Activated T-cell treated with anti-CD3 and anti-CD28 coated beads, Interleukin-2, amount 50 U/mL, for 4 hours (primary cell): ENCODE measurements at places on chromosomes 5 and 9. TPM values are rescaled to one million over a fixed set of nuclear protein-coding genes. Genes with fewer than 3 reads are reported as not detected.
A peak's percentile ranks its signal among the peaks of the same experiment; 100 is the strongest.

- DNase-seq: no peak
Observed at GRCh38 chr5:138226910-138227309, 13.8 kb upstream of the CDC23 start.

DNA sequence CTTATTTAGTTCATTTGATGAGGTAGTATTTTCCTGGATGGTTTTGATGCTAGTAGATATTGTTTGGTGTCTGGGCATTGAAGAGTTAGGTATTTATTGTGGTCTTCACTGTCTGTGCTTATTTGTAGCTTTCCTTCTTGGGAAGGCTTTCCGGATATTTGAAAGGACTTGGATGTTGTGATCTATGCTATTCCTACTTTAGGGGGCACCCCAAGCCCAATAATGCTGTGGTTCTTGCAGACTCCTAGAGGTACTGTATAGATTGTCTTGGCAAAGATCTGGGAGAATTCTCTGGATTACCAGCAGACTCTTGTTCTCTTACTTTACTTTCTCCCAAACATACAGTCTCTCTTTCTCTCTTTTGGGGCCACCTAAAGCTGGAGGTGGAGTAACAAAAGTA, 315.7 kb downstream of the MAT2B start:
- DNase-seq: no peak

DNA sequence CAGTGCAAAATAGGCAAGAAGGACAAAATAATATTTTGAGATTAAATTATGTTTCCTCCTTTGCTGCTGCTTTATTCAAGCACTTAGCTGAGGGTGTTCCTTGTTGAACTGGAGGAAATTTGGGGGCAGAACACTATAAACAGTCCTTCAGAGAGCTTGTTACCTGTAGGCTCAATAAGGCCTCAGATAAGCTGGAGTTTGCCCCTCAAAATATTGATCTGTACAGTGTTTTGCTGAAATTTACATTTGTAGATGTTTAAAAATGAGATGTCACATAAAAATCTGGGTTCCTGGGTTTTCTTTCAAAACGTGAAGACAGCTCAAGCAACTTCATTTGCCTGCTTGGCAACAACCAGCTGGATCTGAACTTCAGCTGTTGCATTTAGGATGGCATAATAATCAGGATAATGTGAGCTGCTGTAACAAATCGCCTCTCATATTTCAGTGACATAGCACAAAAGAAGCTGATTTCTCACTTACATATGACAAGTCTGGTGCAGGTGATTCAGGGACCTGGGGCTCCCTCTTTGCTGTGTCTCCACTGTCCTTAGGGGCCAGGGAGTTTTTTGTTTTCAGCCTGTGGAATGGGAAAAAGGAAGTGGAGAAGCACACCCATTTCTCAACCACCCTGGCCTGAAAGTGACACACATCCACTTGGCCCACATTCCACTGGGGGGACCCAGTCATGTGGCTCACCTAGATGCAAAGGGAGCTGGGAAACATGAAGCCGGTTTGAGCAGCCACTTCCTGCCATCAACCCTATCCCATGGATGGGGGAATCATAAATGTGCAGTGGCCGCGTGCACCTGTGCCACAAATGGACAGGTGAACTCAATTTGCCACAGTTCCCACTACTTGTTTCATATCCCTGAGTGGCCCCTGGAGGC, 2.4 kb upstream of the PSAT1 start:
- DNase-seq: no peak

DNA sequence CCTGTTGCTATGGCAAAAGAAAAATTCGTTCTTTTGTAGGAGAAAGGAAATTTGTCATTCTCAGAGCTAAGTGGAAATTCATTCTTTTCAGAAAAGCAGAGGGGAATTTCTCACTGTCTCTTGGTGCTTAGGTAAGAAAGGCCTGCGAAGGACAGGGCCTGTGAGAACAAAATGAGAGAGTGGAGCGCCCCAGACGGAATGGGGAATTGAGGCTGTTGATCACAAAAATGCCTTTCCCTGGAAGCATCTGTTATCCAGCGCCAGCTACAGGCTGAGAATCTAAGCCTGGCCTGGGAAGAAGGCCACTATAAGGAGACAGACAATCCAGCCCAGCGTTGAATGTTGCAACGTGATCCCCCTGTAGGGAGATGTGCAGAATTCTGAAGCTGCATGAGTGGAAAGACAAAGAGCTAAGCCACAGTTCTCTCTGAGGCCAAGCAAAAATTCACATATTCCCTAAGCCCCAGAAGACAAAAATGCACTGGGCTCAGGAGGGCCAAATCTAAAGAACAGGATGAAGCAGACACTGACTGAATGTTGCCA, 44.8 kb upstream of the CLK4 start:
- DNase-seq: no peak

GRCh38 chr5:145750199-145750598, 84.9 kb downstream of the PRELID2 start:
- no peak for DNase-seq

DNA sequence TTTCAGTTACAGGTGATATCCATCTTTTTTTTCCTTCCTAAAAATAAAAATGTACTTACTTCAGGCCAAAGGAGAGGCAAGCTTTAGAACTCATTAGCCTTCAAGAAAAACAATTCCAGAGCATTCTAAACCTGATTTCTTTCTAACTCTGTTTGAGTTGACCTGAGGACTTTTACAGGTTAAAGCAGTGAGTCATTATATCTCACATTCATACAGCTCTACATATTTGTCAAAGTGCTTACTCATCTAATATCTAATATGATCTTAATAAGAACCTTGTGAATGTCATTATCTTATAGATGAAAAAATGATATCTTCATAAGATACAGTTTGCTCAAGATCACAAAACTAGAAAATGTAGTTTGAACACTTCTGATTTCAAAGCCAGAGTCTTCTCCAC, 149.2 kb upstream of the CDKN2B start:
- DNase-seq: no peak

- no peak for DNase-seq
Observed at GRCh38 chr5:128920345-128921215, 44.7 kb upstream of the SLC27A6 start.

GRCh38 chr9:76687861-76688391, 76.3 kb upstream of the PCA3 start:
- DNase-seq: no peak

GRCh38 chr9:136964171-136964689, 12.2 kb downstream of the LCN12 start:
- DNase-seq: no peak

DNA sequence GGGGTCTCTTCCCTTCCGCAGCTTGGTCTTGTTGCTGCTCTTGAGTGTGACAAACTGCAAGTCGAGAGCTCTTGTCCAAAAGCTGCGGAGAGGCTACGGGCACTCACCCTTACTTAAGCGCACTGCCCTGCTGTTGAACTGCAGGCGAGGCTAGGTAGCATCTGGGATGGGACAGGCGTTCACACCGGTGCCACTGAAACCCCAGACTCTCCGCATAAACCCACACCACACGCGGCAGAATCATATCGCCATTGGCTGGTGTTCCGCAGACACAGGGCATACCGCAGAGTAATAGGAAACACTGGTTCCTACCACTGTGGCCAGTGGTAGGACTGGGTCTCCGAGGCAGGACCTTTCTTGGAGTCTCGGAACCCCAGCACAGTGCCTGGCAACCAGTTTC, 2.2 kb upstream of the NPR3 start:
- no peak for DNase-seq

DNA sequence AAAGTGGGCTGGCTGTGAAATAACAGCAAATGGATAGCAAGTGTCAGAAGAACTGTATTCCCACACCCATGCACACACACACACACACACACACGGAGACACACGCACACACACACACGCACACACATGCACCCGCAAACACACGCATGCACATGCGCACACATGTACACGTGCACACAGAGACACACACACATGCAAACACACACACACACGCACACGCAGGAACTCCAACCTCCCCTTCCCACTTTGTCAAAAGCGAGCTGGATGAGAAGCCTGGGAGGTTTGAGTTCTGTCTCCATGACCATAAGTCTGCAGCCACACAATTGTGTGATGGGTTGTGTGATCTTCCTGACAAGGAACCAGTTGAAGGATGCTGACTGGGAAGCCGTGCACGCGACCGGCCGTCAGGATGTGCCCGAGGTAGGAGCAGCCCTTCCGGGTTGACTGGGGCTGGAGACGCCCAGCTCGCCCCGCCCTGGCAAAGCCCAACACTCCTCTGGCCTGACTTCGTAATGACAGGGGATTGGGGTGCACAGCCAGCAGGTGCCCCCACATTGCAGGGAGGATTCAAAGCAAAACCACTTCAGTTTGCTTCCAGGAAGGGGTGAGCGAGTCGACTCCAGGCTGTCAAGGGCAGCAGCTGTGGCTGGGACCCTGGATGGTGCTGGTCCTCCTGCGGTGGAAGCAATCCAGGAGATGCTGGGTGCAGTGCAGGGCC, 29.3 kb upstream of the NKD2 start:
- DNase-seq: no peak

- DNase-seq: no peak
Observed at GRCh38 chr9:89455356-89455824, 42.5 kb downstream of the SEMA4D start.

GRCh38 chr9:14349447-14350348, 35.8 kb upstream of the NFIB start:
- DNase-seq: no peak

- DNase-seq: no peak
Observed at GRCh38 chr5:171647043-171647903, 138.3 kb upstream of the SMIM23 start.

DNA sequence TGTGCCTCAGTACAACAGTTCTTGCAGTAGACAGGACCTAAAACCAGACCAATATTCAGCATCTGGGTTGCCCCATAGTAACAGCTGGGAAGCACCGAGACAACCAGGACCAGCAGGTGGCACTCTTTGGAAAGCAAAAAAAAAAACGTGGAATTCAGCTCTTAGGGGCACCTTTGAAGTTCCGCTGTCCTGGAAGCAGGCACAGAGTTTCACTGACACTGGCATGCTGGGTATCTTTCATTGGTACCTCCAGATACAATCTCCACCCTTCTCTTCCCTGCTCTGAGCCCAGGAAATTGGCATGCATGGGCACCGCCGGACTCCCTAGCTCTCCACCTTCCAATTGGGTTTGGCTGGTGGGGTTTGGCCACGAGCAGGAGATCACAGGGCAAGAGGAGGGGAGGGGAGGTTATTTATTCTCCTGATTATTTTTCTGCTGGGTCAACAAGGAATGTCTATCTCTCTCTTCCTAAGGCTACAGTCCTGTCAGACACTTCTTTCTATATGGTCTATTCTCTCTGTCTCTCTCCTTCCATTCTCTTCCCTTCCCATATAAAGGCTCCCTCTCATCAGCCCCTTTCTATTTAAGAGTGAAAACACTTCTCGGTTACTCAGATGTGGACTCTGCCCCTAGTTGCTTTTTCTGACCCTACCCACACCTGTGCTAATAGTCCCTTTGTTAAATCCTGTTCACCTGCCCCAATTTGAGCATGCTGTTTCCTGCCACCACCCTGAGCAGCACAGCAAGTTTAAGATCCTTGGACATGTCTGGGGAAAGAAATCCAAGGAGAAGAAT, 1.9 kb upstream of the IDNK start:
- peak; percentile 27 for DNase-seq

GRCh38 chr9:111812337-111812736, 17.6 kb upstream of the SHOC1 start:
- no peak for DNase-seq

DNA sequence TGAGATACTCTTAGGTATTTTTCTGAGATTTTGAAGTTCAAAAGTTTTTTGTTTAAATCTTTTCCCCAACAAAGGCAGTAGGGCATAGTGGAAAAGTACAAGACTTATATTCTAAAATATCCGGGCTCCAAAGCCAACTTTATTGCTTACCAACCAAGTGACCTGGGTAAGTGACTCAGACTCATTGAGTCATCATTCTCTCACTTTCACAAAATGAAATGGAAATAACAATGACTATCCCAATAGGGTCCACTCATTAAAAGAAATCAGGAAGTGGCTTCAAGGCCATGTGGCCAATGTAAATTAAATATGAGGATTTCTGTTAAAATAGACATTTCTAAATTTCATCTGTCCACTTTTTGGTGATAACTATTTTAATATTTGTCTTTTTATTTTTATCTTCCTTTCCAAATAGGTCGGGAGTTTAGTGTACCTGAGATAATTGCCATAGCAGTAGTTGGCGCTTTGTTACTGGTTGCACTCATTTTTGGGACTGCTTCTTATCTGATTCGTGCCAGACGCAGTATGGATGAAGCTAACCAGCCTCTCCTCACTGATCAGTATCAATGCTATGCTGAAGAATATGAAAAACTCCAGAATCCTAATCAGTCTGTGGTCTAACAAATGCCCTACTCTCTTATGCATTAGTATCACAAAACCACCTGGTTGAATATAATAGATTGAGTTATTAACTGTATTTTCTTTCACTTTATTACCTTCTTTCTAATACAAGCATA, 15.5 kb downstream of the TYRP1 start:
- no peak for DNase-seq

DNA sequence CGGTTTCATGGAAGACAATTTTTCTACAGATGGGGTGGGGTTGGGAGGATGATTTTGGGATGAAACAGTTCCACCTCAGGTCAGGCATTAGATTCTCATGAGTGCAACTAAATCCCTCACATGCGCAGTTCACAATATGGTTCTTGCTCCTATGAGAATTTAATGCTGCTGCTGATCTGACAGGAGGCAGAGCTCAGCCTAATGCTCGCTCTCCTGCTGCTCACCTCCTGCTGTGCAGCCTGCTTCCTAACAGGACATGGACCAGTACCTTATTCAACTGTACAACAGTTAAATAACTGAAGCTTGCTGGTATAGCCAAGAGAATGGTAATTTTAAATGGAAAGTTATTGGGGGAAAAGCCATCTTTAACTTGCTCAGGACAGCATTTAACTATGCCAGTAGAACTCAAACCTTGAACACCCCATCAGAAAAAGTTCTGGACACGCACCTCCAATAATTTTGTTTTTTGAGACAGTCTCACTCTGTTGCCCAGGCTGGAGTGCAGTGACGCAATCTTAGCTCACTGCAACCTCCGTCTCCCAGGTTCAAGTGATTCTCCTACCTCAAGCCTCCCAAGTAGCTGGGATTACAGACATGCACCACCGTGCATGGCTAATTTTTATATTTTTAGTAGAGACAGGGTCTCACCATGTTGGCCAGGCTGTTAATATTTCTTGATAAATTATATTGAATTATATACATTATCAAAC, 27.7 kb downstream of the HMGCR start:
- DNase-seq: no peak

- no peak for DNase-seq
Observed at GRCh38 chr5:159210210-159210661, 883 bp upstream of the RNF145 start.

DNA sequence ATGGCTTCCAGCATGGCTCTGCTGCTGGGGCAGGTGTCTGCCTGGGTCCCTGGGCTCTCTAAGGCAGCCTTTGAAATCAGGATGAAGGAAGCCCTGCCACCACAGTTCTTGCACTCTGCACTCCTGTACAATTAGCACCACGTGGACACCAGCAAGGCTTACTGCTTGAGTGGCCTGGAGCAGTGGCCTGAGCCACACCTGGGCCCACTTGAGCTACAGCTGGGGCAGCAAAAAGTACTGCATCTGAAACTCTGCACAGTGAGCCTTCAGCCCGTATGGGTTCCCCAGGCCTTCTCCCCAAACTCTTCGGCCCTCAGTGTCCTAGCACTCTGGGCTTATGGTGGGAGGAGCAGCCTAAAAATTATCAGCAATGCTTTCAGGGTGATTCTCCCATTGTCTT, 8.0 kb upstream of the INIP start:
- no peak for DNase-seq

The SPATA31E1 gene
- not detected for total RNA-seq

The PCSK5 gene
- 1.6 TPM for total RNA-seq

The ELL2 gene
- 69.7 TPM for total RNA-seq

The LRRC70 gene
- 0.38 TPM for total RNA-seq

The PCDHGB4 gene
- total RNA-seq: 0.22 TPM

The PCDHGA6 gene
- total RNA-seq: 0.18 TPM

The ADAMTS13 gene
- total RNA-seq: 0.79 TPM
